Stimulated activated CD4-positive, alpha-beta T cell treated with anti-CD3 and anti-CD28 coated beads, Interleukin-15, amount 100 ng/mL, for 24 hours (primary cell): ENCODE measurements at places on chromosomes 1 and 21.
A peak's percentile ranks its signal among the peaks of the same experiment; 100 is the strongest.

- no peak for DNase-seq
These were observed 38.2 kb downstream of the SMYD2 start for GRCh38 chr1:214318956-214319736.

DNA sequence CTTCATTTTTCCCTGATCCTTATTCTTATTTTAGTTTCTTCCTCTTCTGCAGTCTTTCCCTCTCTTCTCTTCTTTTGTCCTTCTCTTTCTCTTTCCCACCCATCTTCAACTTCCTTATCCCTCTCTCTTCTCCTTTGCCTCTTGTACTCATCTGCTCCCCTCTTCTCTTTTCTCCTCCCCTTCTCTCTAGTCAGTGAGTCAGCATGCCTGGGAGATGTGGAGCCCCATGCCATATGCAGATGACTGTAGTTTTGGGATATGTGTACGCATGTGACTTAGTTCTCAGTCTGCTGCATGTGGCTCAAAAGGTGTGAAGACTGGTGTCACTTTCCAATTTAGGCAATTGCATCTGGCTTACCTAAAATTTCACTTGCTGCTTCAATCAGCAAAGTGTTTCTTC lies 10.4 kb downstream of the DNAJC6 start:
- DNase-seq = no peak

GRCh38 chr1:7948960-7949359 lies 8.3 kb upstream of the TNFRSF9 start:
- DNase-seq = peak; percentile 34

DNA sequence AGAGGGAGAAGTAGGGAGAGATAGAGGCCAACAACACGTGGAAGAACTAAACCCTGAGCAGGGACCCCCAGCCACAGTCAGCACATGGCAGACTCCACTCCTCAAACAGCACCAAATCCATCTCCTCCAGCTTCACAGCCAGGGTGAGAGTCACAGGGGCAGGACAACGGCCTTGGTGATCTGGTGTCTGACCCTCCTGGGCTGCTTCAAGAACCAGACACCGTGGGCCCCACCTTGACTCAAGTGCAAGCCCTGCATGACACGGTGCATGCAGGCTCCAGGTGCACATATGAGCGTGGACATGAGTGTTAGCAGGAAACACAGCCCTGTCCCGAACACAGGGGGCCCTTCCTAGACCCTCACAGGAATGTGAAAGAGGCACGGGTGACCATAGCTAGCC lies 21.9 kb downstream of the S100A7 start:
- DNase-seq = no peak

DNA sequence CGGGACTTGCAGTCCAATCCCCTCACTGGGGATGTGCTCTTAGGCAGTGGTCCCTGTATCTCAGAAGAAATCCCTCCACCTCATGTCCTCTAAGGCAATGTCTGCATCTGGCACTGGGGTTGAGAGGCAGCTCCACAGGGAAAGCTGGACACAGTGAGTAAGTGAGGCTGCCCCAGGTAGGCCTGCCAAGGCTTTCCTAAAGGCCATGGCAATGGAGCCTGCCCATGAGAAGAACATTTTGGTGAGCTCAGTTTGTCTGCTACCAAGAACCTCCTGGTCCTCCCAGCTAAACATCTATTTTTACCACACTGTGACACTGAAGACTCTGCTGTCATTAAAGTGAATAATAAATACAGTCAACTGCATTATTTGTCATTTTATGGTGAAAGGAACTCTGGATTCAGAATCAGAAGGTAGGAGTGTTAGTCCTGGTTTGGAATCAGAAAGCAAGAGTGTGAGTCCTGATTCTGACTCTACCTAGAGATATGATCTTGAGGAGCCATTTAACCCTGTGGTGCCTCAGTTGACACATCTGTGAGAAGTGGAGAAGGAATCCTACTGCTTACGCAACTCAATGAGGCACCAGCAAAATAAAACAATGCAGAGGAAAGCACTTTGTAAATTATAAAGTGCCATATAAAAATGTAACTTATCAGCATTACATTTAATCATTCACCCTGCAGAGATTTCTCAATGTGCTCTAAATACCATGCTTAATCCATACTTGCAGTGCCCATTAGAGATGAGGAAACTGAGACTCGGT lies 41.0 kb downstream of the TBX15 start:
- no peak for DNase-seq

DNA sequence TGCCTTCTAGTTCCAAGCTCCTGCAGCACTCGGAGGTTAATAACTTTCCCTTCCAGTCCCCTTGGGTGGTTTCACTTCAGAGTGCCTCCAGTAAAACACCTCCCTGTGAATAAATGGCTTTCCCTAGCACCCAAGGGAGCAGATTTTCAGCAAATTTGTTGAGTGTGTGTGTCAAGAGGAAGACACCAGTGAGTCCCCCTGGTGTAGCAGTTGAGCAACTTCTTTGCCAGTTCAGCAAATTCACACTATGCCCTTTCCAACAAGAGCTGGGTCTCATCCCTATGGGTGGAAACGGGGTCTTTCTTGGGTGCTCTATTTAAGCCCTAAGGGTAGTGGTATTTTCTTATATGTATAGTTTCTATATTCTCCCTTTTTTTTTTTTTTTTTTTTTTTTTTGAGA lies 806 bp upstream of the AADACL4 start:
- no peak for DNase-seq

DNA sequence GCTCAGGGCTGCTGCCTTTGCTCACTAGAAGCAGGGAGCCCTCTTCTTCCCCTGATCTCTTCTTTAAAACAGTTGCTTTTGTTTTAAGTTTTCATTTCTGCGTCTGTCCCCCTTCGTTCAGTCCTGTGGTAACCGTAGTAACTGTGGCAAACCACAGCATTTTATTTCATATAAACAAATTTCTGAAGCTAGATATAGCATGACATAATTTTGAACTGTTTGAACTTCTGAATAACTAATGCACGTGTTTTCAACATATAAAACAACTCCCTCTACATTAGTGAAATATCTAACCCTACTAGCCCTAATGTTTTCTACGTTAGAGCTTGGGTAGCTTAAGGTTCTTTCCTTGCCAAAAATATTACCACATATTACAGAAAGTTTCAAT lies 104.6 kb downstream of the DISP1 start:
- DNase-seq = no peak

GRCh38 chr1:23960291-23961020 lies 828 bp downstream of the PNRC2 start:
- no peak for DNase-seq

DNA sequence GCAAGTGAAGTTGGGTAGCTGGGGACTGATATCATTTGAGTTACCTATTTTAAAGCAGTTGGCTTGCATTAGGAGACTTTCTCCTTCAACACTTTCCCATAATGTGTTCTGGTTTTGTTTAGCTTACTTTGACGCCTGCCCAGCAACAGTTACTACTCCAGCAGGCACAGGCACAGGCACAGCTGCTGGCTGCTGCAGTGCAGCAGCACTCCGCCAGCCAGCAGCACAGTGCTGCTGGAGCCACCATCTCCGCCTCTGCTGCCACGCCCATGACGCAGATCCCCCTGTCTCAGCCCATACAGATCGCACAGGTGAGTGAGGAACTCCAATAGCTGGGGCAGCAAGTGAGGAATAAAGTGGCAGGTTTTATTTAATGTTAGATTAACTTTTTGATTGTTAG lies 144.3 kb downstream of the CD247 start:
- no peak for DNase-seq

GRCh38 chr1:109061183-109061582 lies 14.6 kb downstream of the TAF13 start:
- DNase-seq = no peak

- no peak for DNase-seq
These were observed 9.1 kb upstream of the GOLPH3L start for GRCh38 chr1:150706091-150706490.

- no peak for DNase-seq
These were observed 21.3 kb upstream of the PGBD2 start for GRCh38 chr1:248884632-248885295.

- DNase-seq = no peak
These were observed 101.7 kb upstream of the HAO2 start for GRCh38 chr1:119266858-119267257.

DNA sequence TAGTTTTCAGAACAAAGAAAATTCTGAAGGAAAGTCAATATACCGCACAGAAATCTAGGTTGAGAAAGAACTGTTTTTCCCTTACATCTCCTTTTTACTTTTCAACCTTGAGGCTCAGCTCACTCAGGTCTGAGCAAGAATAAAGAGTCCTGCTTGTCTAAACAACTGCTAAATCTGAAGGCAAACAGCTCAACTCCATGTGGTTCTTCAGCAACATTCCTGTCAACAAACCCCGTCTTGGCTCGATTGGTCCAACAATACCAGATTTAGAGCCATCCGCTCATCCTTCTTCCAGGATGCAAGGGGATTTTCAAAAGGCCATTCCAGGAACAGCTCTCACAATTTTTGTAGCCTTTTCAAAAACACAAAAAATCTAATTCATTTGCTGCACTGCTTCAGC lies 119.8 kb downstream of the HLCS start:
- DNase-seq = no peak

DNA sequence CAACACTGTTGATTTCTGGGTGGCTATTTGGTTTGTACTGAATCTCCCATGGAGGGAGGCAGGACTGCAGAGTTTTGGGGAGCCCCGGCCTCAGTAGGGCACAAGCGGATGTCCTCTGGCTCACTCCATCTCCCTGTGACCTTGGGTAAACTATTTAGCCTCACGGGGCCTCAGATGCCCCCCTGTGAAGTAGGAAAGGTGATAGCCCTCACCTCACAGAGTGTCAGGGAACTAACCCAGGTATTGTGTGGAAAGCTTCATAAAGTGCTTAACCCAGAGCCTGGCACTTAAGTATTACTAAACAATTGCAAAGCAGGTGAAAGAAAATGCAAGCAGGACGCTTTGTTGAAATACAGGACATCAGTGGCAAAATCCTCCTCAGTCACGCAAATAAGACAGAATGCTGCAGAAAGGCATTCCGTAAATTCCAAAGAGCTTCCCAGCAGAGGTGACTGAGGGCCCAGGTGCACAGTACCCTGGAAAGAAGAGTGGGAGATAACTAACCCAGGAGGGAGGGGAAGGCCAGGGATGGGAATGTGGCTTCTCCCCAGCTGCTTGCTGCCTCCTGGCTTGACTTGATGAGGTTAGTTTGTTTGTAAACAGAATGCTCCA lies 436.3 kb downstream of the PRDM2 start:
- no peak for DNase-seq

DNA sequence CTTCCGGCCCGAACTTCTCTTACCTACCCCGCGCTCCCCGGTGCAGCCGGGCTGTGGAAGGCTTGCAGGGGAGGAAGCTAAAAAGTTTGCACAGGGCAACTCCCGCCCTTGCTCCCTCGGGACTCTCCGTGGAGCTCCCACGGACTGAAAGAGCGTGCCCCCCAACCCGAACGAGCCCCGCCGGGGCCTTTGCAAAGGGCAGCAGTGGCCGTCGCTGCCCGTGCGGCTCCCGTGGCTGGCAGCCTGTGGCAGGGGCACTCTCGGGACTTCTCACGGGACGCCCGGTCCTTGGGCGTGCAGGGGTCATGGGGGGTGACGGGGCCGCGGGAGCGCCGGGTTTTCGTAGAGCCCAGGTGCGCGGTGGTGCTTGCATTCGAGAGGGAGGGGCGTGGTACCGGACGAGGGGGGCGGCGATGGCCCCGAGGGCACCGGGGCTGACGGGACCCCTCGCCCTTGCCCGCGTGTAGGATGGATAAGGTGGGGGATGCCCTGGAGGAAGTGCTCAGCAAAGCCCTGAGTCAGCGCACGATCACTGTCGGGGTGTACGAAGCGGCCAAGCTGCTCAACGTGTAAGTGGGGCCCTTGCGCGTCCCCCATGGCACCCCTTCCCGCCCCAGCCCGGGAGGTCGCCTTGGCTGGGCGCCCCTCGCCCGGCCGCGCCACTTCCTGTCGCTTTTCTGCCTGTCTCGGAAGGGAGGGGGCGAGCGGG lies 711 bp downstream of the GADD45A start:
- peak; percentile 74 for DNase-seq

DNA sequence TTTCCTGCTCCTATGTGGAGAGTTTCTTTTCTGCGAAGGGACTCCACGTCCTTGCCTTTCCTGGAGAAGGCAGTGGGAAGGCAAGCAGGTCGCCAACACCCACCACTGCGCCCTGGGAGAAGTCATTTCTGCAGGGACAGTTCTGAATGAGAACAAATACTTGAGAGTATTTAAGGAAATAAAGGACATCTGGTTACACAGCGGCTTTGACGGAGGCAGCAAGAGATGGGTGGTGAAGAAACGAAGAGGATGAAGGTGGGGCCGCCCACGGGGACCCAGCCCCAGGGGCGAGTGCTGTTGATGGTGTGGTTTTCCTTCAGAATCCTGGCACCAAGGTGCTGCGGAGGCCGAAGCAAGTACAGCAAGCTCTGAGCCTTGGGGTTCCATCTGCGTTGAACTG lies 75.5 kb downstream of the PSMG1 start:
- no peak for DNase-seq

DNA sequence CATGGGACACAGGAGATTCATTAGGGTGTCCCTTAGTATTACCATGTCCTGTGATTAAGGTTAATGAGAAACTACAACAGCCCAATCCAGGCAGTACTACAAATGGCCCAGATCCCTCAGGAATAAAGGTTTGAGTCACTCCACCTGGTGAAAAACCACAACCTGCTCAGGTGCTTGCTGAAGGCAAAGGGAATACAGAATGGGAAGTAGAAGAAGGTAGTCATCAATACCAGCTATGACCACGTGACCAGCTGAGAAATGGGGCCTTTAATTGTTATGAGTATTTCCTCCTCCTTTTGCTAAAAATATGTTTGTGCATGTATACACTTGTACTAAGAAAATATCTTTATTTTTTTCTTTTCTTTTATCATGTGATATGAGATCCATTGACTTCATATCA lies 91.1 kb upstream of the ADAMTS5 start:
- DNase-seq = no peak

DNA sequence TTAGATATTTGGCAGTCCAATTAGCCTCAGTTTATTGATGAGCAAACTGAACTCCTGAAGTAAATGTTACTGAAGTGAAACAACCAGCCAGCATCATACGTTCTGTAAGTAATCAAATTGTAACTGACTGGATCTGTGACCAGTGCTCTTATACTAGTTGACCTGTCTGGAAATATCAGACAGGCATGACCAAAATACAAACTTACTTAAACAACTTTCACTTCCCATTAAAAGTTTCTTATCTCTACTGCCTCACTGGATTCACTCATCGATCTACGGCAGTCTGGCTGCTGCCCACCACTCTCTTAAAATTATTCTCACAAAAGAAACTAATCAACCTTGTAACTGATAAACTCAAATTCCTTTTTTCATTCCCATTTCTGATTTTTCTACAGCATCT lies 56.4 kb downstream of the WDR3 start:
- no peak for DNase-seq

GRCh38 chr1:114076308-114076707 lies 77.4 kb downstream of the SYT6 start:
- no peak for DNase-seq

DNA sequence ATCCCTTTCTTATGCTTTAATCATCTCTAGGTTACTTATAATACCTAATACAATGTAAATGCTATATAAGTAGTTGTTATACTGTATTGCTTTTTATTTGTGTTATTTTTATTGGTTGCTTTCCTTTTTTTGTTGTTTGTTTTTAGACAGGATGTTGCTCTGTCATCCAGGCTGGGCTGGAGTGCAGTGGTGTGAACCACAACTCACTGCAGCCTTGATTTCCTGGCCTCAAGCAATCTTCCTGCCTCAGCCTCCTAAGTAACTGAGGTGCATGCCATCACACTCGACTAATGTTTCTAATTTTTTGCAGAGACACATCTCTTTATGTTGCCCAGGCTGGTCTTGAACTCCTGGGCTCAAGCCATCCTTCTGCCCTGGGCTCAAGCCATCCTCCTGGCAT lies 26.9 kb downstream of the KRTAP19-8 start:
- no peak for DNase-seq

GRCh38 chr1:6218375-6219164 lies 12.7 kb downstream of the RNF207 start:
- no peak for DNase-seq

GRCh38 chr1:235059221-235059620 lies 69.4 kb downstream of the TOMM20 start:
- no peak for DNase-seq
